Colonic mucosa (tissue), 4 donors: ENCODE measurements at places on chromosomes 1 and 21.

DNA sequence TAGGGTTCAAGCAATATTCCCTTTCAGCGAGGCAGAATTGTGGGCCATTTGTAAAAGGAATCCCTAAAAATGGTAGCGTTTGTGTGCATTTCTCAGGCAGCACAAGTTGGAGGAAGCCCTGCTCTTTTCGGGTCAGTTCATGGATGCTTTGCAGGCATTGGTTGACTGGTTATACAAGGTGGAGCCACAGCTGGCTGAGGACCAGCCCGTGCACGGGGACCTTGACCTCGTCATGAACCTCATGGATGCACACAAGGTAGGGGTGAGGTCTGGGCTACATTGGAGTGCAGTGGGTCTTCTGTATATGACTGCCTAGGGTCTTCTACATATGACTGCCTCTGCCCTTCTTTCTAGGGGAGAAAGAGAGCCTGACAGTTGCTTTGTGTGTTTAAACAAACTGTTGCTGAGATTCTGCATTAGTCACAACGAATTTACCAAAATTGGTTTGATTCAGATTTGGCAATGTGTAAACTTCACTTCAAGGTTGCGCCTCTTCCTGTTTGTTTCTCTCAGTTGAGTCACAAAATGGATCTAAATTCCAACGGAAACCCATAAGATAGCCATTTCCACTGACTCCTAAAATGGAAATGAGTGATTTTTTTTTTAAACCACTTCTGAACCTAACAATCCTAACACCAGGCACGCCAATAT, 40.4 kb upstream of the BMP8A start:
- no peak for DNase-seq

DNA sequence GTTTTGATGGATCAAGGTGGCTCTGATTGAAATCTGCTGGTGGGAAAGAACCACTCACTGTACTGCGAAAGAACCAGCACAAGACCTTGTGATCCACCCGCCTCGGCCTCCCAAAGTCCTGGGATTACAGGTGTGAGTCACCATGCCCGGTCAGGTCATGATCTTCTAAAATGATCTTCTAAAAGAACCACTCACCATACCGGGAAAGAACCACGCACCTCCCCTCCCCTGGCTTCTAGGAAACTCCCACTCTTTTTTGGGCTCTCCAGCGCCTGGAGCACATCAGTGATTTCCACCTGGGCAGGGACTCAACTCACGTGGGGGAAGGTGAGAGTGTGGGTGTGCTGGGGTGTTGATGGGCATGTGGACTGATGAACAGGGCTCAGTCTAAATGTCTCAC, 7.9 kb upstream of the RAB7B start:
- DNase-seq: no peak

DNA sequence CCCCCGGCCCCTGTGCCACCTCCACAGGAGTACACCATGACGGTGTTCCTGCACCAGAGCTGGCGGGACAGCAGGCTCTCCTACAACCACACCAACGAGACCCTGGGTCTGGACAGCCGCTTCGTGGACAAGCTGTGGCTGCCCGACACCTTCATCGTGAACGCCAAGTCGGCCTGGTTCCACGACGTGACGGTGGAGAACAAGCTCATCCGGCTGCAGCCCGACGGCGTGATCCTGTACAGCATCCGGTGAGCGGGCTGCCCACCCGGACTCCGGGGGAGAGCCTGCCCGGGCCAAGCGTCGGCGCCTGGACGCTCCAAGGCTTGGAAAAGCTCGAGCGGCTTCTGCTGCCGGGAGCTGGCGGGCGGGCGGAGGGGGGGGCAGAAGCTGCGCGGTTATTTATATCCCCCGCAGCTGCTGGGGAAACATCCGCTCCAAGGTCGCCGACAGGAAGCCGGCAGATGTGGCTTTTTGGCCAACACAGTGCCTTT, 6.4 kb downstream of the GABRD start:
- no peak for DNase-seq

DNA sequence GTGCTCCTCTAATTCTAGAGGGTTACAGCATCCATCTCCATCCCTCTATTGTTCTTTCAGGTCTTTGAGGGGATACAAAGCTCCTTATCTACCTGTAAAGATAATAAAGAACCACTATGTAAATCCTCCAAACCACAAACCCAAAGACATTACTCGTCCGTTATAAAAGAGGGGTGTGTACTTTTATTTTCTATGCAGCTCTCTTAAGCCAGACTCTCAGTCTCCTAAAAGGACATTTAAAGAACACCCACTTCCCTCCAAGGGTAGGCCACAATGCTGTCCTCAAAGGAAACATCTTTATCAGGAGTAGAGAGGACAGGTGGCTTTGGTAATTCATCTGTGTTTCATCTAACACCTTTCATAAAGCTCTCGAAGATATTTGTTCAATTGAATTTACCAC, 67.9 kb upstream of the DYNLT5 start:
- DNase-seq: no peak

DNA sequence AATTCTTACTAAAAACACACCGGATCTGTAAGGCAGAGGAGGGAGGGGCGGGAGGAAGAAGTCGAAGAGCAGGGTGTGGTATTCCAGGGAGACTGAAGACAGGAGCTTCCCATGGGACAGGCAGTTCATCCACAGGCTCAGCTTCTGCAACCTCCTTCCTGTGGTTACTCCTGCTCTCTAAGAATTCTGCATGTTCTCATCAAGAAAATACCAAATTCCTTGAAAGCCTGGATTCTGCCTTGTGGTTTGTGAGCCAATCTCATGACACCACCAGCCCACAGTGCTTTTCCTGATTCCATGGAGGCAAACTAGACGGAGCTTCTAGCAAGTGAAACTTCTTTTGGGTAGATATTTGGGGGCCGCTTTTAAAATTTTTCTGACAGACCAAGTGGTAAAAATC, 1.1 kb upstream of the ST6GALNAC3 start:
- no peak for DNase-seq

- no peak for DNase-seq
Measured at GRCh38 chr21:27505516-27505915, 538.6 kb upstream of the ADAMTS5 start.

GRCh38 chr1:155167166-155168104, 5.7 kb downstream of the KRTCAP2 start:
- peak; percentile 93 for DNase-seq
